Omental fat pad (tissue), 4 donors: ENCODE measurements at places on chromosomes 2 and 18. TPM values are rescaled to one million over a fixed set of nuclear protein-coding genes. Genes with fewer than 3 reads are reported as not detected.

DNA sequence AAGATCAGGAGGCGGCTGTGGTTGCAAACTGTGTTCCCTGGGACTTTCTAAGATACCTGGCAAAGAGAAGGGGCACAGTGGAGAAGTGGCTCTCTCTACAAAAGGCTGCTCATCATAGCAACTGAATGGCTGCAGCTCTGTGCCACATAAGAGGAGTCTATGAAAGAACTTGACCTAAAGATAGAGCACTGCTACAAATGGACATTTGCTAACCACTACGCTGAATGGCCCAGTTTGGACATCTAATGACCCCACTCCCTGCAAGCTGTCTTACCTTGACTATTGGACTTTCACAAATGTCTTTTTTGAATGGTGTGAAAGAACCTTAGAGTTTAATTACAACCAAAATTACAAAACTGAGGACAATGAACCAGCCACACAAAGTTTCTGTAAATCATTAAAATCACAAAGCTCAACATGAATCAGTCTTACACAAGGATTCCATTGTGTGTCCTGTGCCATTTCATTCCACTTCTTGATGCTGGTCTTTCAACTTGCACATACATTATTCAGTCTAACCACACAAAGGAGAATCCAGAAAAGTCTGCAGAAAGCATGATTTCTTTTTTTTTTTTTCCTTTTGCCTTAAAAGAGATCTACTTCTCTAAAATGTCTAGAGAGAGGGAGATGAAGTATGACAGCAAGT is 154.0 kb downstream of the LAMA1 start:
- DNase-seq: no peak

DNA sequence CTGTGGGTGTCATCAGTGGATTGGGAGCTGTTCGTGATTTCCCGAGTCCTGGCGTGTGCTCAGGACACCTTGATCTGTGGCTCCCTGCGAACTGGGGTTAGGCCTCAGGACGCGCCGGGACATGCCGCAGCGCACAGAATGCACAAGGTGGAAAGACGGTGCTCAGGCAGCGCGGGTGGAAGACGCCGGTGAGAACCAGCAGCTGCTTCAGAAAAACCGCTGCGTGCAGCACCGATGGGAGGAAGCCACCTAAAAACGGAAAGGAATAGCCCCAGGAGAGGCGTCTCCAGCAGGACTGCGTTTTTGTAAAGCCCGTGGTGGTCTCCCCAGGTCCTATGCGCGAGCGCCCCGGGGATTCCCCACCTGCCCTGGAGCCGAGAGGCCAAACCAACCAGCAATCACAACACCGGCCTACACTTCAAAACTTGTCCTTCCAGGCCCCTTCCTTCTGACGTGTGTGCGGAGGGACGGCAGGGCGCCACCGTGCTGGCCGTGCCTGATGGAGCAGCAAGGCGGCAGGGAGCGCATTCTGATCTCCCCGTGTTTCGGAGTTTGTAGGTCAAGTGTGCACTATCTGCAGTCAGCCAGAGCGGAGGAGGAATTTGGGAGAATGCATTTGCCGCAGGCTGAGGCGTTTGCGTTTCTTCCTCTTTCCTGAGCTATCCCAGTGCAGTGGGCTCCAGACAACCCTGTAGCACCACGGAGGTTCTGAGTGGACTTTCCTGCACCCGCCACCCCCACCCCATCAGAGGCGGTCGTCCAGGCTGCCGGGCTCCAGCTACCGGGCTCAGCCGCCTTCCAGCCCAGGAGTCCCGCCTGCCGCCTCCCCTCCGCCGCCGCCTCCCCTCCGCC is 32.2 kb downstream of the RTP5 start:
- no peak for DNase-seq

The CYP26B1 gene
- 36.6 TPM for total RNA-seq

- DNase-seq: no peak
These were observed 47.0 kb downstream of the FAM117B start for GRCh38 chr2:202681688-202682205.

DNA sequence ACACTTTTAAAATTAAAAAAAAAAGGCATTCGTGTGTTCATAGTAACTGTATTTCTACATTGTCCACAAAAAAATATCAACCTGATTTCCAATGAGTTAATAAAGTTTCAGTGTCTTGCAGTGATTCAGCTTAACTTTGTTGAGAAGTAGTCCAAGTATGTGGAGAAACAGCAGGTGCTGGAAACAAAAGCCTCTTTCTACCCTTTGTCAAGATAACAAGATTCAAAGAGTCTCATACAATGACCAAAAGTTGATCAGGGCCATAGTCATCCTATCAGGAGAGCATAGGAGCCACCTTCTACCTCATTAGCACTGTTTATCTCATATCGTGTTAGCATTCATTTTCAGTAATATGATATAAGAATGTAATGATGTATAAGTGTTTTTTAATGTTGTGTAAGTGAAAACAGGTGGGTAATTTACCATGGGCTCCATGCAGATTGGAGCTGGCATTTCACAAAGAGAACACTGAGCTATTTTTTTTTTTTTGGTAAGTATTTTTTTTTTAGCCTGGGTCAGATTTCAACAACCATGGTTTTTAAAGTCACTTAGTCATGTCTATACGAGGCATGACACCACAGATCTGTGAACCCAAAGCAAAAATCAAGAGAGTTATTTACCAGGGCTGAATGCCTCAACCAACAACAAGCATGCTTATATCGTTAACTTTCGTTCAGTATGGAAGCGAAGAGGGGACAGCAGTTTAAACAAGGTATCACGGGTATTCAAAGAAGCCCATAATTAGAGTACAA is 165.0 kb upstream of the ZNF521 start:
- no peak for DNase-seq

DNA sequence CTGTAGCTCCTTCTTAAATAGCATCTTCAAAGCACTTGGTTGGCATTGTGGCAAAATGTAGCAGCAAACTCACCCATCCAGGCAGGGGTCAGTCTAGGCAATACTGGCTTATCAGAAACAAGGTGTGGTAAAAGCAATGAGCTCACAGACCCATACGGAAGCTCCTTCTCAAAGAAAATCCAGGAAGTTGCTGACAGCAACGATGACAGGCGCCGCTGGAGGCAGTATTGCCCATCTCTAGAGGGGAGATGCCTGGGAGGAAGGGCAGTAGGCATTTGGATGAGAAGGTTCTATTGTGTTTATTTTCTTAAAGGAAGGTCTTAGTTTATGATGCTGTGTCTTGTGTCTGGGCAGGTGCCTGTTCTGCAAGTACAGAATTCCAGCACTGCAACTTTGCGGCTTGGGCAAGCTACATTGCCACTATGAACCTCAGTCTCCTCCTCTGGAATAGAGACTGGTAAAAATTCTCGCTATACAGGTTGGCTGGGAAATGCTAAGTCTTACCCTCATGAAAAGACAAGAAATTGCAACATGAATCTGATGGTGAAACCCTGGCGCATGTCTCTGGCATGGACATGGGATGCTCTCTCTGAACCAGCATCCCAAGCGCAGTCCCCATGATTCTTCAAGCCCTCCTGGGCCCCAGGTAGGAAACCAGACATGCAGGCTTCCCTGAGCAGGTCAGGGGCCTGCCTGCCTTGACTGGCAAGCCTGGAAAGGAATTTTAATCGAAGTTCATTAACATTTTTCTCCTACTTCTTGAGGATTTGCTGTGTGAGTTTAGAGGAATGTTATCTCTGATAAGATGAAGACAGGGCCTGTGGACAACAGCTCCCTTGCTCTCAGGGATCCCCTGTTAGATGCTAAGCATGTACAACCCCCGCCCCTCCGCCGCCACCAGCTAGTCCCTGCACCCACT is 156.0 kb downstream of the TFCP2L1 start:
- no peak for DNase-seq

The CACNB4 gene
- 1.6 TPM for total RNA-seq

- no peak for DNase-seq
These were observed 253.0 kb upstream of the CNTNAP5 start for GRCh38 chr2:123771928-123772632.

The IL36A gene
- not detected for total RNA-seq

The SGPP2 gene
- total RNA-seq: 9.8 TPM

DNA sequence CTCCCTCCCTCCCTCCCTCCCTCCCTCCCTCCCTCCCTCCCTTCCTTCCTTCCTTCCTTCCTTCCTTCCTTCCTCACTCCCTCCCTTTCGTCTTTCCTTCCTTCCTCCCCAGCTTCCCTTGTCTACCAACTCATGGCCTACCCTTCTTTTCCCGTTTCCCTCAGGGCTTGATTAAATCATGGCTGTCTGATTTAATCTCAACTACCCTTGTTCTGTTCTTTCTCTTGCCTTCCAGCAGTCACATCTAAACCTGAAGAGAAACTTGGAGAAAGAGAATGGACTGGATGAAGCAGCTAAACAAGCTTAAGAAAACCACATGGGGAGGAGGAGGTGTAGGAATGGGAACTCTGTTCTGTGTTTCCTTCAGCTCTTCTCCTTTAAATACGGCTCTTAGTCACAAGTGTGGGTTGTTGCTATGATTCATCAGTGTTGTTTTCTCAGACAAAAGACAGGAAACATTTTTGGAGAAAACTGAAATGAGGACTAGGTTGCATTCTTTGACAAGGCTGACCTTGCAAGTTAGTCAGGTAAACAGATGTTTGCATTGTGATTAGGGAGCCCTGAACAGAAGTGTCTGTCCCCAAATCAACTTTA is 177.9 kb downstream of the LRRTM1 start:
- no peak for DNase-seq

GRCh38 chr2:239660390-239661230 is 259.8 kb upstream of the HDAC4 start:
- no peak for DNase-seq

DNA sequence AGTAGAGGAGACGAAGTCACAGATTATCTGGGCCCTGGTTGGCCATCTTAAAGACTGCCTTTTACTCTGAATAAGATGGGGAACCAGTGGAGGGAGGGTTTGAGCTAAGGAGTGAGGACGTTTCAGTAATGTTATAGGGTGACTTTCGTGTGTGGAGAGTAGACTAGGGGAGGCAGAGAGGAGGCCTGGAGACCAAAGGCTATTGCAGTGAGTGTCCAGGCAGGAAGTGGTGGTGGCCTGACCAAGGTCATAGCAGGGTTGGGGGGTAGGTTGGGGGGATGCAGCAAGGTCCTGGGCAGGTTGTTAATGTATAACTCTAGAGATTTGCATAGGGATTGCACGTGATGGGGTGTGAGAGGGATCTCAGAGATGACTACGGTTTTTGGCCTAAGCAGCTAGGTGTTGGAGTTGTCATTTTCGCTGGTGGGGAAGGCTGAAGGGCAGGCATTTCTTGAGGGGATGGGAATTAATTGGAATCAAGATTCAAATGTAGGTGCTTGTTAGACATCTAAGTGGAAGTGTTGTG is 4.9 kb downstream of the CEP192 start:
- no peak for DNase-seq

- DNase-seq: peak; percentile 18
These were observed 102.9 kb downstream of the ZFP36L2 start for GRCh38 chr2:43123486-43123885.

- no peak for DNase-seq
These were observed 132.3 kb upstream of the DLX2 start for GRCh38 chr2:172234716-172235691.

The PDE11A gene
- 0.65 TPM for total RNA-seq

DNA sequence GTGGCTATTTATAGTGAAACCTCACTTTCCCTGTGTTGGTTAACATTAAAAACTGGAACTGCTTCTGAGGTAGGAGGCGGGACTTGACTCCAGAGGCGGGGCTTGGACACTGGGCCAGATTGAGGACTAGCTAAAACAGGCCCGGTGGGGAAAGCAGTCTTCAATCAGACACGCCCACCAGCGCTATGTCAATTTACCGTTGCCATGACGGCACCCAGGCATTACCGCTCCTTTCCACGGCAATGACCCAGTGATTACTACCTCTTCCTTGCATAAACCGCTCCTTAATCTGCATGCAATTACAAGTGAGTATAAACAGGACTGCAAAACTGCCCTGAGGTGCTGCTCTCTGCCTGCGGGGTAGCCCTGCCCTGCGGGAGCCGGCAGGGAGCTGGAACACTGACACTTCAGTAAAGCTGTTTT is 35.3 kb downstream of the LRRFIP1 start:
- DNase-seq: peak; percentile 81

GRCh38 chr2:30476636-30477035 is 29.6 kb downstream of the LCLAT1 start:
- DNase-seq: no peak

The RASGRP3 gene
- 42.2 TPM for total RNA-seq

The EMILIN1 gene
- total RNA-seq: 37.4 TPM

- no peak for DNase-seq
These were observed 113.3 kb upstream of the EPC2 start for GRCh38 chr2:148531235-148531634.

DNA sequence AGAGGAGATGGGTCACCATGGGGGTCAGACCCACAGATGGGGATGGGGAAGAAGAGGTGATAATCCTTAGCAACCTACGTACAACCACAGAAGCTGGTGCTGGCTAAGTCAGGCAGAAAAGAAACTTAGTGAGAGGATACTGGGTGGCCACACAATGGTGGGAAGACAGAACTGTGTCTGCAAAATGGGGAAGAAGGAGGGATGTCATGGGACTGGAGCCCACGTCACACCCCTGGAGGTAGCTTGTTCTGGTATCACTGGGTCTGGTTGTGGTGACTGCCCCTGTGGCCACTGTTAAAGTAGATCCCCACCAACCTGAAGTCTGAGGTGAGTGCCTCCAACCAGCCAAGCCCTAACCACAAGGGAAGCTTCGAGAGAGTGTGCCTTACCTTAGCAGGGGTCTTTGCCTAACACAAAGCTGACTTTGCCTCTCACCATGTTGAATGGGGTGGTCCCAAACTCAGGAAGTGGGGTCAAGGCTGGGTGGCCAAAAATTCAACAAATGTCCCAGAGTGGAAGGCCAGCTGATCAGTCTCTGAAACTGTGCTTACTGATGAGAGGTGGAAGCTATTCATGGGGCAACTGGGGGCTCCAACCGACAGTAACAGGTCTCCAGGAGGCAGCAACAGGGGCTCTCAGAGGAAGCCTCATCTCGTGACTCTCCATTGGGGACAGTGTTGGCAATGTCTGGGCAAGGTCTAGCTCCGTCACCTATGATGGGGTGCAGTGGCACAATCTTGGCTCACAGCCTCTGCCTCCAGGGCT is 64.8 kb upstream of the SLC1A4 start:
- DNase-seq: no peak

The PPIL3 gene
- 29.8 TPM for total RNA-seq
